ENCODE measurements at places on chromosomes 16 and 17. TPM values are rescaled to one million over a fixed set of nuclear protein-coding genes. Genes with fewer than 3 reads are reported as not detected.

- no peak for DNase-seq
These were observed 25.6 kb downstream of the UNK start for GRCh38 chr17:75810216-75810615.

GRCh38 chr16:83420206-83420760 is 387.5 kb upstream of the HSBP1 start:
- DNase-seq = peak; percentile 14

DNA sequence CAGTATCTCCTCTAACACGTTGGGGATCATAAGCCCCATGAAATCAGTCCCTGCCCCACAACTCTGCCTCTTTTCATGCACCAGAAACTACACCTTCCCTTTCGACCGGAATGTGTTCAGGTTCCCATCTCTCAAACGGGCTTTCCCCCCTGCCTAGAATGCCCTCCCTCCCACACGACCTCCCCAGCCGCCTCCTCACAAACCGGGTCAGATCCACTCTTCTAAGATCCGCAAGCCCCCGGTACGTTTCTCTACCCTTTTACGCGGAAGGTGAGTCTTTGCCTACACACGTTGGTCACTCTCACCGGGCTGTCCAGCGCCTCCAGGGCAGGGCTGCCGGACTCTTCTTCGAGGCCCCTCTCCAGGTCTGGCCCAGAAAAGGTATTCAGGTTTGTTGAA is 708 bp downstream of the DHX33 start:
- no peak for DNase-seq

GRCh38 chr16:1606774-1607173 is 5.1 kb downstream of the IFT140 start:
- DNase-seq = no peak

GRCh38 chr17:17665255-17665654 is 16.0 kb upstream of the RAI1 start:
- DNase-seq = no peak

- DNase-seq = no peak
These were observed 204.7 kb upstream of the TNRC6C start for GRCh38 chr17:77753691-77754245.

Gene POLR2C
- 79.8 TPM for total RNA-seq

DNA sequence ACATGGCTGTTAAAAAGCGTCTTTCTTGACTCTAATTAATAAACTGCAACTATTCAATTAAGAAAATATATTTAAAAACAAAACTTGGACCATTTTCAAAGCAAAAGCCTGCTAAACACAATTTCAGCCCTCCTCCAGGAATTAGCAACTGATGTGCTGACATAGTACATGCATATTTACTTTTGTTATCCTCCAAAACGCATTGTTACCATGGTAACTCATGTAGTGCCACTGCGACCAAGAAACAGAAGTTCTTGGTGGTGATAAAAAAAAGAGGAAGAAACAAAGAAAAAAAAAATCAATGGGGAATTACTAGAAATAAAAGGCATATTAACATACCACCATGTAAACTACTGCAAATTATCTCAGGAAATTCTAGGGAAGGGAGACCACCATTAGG is 793.4 kb upstream of the CDH8 start:
- no peak for DNase-seq

GRCh38 chr16:70254965-70255286 is 3.2 kb upstream of the EXOSC6 start:
- DNase-seq = no peak

GRCh38 chr16:83403761-83404160 is 404.0 kb upstream of the HSBP1 start:
- DNase-seq = no peak

DNA sequence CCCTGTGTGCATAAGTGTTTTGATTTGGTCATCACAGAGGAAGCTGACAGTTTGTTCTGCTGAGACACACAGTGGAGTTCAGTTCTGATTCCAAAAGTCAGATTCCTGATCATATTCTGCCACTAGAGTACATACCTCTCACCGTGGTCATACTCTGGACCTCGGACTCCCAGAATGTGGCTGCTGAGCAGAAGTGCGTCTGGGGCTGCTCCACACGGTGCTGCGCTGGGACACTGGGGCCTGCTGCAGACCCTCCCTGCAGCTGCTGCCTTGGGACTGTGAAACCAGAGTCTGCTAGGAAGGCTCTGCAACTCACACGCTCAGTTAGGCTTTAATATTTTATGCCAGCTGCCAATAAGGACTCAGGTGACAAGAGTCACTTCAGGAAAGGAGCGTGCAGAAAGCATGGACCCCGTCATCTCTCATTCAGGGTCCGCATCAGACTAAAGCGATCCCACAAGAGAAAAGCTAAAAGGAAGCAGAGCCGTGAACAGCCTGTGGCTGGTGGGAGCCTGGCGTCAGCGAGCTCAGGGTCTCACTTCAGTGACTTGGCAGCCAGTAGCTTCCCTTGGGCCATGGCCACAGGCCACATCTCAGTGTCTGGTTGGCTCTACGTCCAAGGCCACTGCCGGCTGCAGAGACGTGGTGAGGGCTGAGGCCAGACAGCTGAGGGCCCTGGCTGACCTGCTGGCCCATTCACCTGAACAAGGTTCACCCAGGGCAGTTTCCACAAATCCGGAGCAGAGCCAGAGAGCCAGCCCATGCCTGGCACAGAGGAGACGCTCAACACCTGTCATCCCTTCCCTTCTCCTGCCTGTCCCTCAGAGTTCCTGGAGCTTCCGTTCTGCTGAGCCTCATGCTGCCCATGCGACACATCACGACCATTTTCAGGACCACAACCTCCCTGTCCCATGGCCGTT is 24.7 kb upstream of the KIFC3 start:
- DNase-seq = no peak

Gene G6PC1
- not detected for total RNA-seq

GRCh38 chr17:72615627-72615991 is 476.9 kb downstream of the SLC39A11 start:
- DNase-seq = no peak

DNA sequence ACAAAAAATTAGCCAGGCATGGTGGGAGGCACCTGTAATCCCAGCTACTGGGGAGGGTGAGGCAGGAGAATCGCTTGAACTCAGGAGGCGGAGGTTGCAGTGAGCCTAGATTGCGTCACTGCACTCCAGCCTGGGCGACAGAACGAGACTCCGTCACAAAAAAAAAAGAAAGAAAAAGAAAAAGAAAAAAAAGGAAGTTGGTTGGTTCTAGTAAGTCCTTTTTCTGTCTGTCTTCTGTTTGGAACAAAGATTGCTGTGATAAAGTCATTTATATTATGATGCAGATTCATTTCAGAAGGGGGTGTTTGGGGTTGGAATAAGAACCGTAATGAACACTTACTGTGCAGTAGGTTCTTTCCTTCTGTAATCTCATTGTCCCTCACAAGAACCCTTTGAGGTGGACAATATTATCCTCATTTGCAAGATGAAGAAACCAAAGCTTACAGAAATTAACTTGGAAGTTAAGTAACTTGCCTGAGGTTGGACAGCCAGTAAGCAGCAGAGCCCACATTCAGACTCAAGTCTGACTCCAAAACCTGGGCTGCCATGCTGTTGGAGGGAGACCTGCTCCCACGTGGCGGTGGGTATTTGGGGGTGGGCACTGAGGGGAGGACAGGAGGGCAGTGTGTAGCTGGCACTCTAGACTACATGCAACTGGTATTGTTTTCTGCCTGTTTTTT is 10.3 kb downstream of the MINK1 start:
- DNase-seq = no peak

Gene CX3CL1
- 5.2 TPM for total RNA-seq

Gene SHISA6
- not detected for total RNA-seq

GRCh38 chr16:10122546-10122945 is 59.7 kb downstream of the GRIN2A start:
- DNase-seq = peak; percentile 60

- DNase-seq = no peak
These were observed 28.8 kb downstream of the NGFR start for GRCh38 chr17:49523706-49524472.

- DNase-seq = no peak
These were observed 242.0 kb downstream of the HS3ST3A1 start for GRCh38 chr17:13359774-13360173.

Gene ITGB3
- total RNA-seq = 11.5 TPM

DNA sequence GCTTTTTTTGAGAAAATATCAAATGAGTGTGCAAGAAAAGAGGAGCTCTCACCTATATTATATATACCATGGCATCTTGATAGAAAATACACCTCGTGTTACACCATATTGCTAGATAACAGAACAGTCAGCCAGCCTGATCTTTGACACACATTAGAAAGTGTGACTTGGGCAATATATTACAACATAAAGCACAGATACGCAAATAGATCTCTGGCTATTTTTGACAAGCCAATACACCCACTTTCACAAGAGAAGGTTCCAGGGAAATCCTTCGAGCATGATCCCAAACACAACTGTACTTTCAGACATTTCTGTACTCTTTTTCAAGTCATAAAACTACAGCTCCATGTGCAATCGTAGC is 9.4 kb downstream of the GGA2 start:
- no peak for DNase-seq

GRCh38 chr16:77905374-77905920 is 116.9 kb upstream of the CLEC3A start:
- no peak for DNase-seq

Gene TMEM92
- 1.3 TPM for total RNA-seq

DNA sequence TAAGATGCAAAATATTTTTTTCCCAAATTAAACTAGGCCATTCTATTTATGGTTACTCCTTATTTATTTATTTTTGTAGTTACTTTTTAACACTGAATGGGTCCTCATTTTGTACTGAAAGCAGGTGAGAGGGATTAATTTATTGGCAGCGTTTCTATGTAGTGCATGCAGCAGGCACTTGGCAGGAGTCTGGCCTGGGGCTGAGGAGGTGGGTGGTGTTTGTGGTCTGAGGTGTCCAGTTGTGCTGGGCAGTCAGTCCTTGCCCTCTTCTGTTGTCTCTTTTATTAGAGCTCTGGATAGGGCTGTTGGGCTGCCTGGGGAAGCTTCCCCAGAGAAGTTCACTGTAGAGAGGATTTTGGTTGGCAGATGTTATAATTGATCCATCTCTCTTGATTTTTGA is 12.7 kb downstream of the SEC14L1 start:
- DNase-seq = no peak

Gene CCDC200
- total RNA-seq = not detected

- DNase-seq = no peak
These were observed 46.5 kb upstream of the CIBAR2 start for GRCh38 chr16:85158743-85159178.

All from SK-MEL-5 (cell line).